Kidney (tissue), 22 donors: ENCODE measurements at places on chromosomes 7 and 10. TPM values are rescaled to one million over a fixed set of nuclear protein-coding genes. Genes with fewer than 3 reads are reported as not detected.

The FKBP6 gene
- 0.13 TPM for total RNA-seq

GRCh38 chr7:92075455-92076158 lies 58.7 kb downstream of the CYP51A1 start:
- DNase-seq, result no peak

- no peak for DNase-seq
Measured at GRCh38 chr10:25678666-25679065, 255.4 kb upstream of the MYO3A start.

The SPACDR gene
- 0.54 TPM for total RNA-seq

DNA sequence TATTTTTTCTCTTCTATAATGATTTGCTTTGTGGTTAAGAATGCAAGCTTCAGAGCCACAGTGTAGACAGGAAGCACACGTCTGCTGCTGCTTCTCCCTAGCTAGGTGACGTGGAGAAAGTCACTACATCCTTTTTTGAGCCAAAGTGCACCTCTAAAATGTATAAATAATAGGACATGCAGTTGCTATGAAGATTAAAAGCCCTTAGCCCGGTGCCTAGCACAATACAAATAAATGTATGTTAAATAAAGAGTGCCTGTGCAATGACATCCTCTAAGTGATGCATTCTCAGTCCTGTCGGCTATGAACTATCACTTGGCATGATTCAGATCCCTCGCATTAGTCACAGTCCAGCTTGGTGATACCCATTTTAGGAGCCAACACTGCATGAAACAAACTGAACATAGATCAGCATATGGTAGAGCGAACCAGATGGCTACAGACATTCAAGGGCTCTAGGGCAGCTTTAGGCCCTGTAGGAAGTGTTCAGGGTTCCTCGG lies 4.8 kb upstream of the TRDMT1 start:
- no peak for DNase-seq

DNA sequence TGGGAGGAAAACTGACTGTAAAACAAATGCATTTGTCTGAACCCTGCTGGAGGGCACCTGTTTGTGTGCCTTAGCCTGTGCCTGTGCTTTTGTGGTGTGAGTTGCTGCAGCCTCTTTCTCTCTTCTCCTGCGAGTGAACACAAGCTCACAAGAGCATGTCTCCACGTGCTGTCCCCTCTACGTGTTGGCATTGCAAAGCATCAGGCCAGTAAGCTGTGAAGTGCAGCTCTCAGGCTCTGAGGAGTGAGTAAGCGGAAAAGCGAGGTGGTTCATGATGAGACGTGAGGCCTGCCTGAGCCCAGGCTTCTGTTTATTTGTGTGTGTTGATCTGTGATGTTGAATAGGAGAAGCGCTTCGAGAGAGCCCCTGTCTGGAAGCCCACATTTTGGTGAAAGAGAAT lies 85.6 kb upstream of the PDCD4 start:
- peak; percentile 45 for DNase-seq

DNA sequence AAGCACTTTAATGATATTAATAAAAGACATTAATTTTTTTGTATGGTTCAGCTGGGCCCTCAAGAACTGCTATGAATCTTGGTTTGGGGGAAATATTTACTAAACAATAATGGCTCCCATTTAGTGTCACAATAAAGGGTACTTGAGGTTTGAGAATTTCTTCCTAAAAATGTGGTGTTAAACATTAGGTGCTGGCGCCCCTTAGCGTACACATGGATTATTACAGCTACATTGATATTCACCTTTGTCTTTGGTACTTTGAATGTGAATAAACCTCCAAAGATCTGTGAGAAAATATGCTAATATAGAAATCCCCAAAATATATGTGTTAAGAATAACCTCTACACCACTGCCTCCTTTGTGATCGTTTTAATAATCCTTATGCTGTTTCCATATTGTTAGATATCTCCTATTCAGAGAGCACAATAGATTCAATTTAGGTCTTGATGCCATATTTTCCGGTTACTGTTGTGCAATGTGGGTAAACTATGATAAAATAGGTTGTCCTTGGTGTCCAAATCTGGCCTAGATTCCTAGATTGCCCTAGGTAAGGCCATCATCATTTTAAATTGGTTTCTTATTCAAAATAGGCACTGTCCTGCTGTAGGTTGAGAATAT lies 161.8 kb upstream of the CACNA2D1 start:
- DNase-seq, result no peak

- no peak for DNase-seq
Measured at GRCh38 chr7:80182630-80183276, 48.1 kb downstream of the GNAI1 start.

- no peak for DNase-seq
Measured at GRCh38 chr10:11218395-11218794, 200.7 kb downstream of the CELF2 start.

The SLC18A3 gene
- not detected for total RNA-seq

GRCh38 chr7:151317936-151318335 lies 23.7 kb upstream of the NUB1 start:
- no peak for DNase-seq

GRCh38 chr10:124392626-124393342 lies 25.9 kb downstream of the OAT start:
- no peak for DNase-seq

The LDB3 gene
- total RNA-seq, result 7.7 TPM

DNA sequence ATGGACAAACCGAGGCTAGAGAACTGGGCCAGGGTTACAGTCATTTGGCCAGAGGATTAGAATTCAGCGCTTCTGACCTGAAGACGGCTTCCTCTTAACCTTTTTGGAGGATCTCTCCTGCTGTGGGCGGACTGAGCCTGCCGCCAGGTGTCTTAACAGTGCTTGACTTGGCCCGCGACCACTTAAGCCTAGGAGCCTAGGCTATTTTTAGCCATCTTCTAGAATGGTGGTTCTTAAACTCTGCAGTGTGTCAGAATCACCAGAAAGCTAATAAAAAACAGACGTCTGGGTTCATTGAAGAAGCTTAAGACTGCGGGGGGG lies 722 bp downstream of the MDH2 start:
- peak; percentile 50 for DNase-seq

GRCh38 chr7:101990811-101991418 lies 173.5 kb downstream of the CUX1 start:
- no peak for DNase-seq

DNA sequence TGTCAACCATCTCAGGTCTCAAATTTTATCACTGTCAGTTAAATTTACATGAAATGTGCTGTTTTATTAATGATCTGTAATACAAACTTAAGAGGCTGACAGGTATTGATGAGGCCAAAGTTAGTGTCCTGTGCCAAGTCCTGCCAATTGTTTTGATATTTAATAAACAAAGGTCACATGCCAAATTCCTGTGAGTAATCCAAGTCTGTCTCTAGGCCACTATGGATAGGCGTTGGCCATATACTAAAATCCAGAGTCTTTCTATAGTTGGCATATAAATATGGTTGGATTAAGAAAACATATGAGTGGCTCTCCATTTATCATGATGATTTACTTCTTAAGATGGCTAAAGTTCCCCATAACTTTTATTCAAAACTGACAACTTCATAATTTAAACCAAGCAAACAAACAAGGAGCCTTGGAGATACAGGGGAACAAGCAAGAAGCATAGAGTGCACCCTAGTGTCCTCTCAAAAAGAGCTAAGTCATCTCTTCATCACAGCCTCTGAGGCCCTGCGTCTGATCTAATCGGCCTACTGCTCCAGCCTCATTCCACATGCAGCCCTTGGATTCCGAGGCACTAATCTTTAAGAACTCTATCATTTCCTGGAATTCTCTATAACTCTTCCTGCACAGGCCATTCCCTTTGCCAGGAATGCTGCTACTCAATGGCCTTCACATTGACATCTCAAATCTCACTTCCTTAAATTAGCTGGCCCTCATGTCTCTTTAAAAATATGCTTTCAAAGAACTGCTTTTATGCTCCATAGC lies 32.7 kb upstream of the NRCAM start:
- no peak for DNase-seq

The VPS37D gene
- 13.2 TPM for total RNA-seq
